Cortex of kidney (tissue), 1 donor: ENCODE measurements at places on chromosomes 12 and 14.

- DNase-seq, result no peak
These were observed 79.5 kb downstream of the ETV6 start for GRCh38 chr12:11729008-11729407.

DNA sequence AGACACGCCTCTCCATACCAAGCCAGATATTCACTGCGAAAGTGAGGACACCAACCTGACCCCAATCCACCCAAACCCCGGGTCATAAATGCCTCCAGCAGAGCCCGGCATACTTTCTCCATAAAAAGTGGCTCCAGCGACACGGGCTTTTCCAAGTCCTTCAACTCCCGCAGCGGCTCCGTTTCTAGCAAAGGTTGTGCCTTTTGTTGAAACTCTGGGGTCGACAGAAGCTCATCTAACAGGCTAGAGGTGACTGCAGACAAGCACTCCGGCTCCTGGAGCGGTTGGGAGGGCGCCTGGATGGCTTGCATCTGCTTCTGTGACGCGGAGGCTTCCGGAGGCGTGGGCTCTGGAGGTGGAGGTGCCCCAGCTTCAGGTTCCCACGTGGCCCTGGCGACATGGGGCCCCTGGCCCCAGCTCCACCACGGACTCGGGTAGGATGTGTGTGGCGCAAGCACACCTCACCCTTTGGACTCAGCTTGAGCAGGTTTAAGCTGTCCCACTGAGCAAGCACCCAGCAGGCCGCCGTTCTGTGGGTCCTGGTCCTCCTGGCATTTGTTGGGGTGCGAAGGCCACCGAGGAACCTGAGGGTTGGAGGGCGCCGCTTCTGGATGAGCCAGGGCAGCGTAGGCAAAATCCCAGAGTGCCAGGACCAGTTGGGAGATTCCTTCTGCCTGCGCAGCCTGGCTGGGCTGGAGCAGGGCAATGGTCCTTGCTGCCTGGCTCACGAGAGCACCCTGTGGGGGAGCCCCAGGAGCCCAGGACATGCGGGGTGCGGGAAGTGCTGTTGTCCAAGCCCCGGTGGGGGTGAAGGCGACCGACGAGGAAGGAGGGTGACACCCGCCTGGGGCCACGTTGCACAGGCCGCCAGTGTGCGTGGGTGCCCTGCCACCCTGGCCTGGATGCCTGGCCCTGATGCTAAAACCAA lies 186.3 kb downstream of the ALG10 start:
- no peak for DNase-seq

DNA sequence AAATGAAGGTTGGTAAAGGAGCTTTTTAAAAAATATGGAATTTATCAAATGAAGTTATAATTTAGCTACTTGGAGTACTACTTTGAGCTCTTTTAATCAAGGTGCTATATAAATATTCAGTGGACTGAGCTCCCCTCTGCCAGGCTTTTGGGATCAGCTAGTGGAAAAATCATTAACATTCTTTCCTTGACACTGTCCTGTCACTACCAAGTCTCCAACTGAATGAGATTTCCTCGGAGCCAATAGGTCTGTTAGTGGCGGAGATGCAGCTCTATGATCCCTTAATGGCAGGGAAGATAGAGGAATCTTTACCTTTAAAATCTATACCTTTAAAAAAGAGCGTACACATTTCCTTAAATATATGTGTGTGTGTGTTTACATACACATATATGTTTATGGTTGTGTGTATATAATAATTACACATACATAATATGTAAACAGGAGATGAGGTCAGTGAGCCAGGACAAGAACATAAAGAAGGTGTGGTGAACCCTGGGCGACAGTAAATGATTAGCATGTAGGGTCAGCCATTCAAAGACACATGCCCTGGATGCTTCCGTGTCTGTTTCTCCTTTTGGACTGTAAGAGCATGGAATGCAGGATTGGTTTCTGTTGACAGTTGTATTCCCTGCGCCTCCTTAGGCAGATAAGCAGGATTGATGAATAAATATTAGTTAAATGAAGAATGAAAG lies 47.7 kb upstream of the ATP2A2 start:
- no peak for DNase-seq

- DNase-seq, result no peak
These were observed 144.8 kb upstream of the NAV3 start for GRCh38 chr12:77685901-77686300.

- no peak for DNase-seq
These were observed 212.1 kb upstream of the ABCD2 start for GRCh38 chr12:39831587-39832315.

DNA sequence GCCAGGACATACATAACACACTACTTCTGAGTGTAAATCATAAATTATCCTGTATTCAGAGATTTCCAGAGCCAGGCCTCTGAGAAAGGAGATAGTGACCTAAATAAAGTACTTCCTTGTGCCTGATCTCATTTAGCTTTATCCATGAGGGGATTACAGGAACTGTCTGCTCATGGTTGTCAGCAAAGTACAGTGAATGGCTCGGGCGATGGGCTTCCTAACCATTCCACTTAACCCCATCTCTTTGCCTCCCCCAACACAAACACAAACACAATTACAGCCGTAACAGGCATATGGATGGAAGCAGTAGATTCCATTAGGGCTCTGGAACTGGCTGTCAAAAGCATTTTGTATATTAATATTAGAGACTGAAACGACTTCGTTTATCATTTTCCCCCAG lies 206.7 kb upstream of the CPNE8 start:
- no peak for DNase-seq

GRCh38 chr12:100733817-100734593 lies 60.6 kb upstream of the ANO4 start:
- no peak for DNase-seq

GRCh38 chr12:83145325-83145840 lies 458.7 kb downstream of the TMTC2 start:
- no peak for DNase-seq

GRCh38 chr12:72278894-72279293 lies 6.7 kb downstream of the TRHDE start:
- no peak for DNase-seq

DNA sequence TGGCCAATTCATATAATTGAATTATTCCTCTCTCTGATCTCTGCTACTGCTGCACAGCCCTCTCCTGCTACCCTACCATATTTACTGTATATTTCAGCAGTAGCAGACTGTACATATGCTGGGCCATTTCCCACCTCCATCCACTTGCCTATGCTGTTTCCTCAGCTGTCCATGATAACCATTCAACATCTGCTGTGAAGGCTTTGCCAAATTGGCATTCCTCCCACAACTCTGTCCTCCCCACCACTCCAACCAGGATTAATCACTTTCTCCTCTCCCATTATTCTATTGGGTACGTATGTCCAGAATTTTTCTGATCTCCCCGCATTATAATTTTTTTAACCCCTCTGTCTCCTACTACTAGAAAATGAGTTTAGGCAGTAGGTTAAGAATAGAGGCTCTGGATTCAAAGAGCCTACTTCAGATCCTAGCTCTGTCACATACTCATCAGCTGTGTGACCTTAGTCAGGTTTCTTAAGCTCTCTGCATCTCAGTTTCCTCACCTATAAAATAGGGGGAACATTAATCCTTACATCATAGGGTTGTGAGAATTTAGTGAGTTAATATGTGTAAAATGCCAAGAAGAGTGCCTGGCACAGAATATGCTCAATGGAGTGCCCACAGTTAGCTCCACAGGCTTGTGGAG lies 123.3 kb downstream of the KICS2 start:
- no peak for DNase-seq

DNA sequence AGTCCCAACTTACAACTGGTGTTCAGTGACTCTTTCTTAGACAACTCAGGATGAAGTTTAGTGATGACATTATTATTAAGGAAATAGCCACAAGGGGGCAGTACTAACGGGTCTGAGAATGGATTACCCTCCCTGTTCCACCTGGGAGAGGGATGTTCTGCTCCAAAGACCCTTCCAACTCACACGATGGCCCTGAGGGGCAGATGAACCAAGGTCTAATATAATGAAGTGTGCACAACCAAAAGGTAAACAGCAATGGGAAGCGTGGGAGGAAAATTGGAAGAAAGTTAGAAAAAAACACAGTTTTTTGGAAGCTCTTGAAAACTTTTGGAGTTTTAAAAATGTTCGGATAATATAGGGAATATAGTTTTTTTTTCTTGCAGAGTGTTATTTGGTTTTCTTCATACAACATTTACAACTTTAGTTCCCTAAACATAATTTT lies 24.0 kb downstream of the FGF6 start:
- no peak for DNase-seq

DNA sequence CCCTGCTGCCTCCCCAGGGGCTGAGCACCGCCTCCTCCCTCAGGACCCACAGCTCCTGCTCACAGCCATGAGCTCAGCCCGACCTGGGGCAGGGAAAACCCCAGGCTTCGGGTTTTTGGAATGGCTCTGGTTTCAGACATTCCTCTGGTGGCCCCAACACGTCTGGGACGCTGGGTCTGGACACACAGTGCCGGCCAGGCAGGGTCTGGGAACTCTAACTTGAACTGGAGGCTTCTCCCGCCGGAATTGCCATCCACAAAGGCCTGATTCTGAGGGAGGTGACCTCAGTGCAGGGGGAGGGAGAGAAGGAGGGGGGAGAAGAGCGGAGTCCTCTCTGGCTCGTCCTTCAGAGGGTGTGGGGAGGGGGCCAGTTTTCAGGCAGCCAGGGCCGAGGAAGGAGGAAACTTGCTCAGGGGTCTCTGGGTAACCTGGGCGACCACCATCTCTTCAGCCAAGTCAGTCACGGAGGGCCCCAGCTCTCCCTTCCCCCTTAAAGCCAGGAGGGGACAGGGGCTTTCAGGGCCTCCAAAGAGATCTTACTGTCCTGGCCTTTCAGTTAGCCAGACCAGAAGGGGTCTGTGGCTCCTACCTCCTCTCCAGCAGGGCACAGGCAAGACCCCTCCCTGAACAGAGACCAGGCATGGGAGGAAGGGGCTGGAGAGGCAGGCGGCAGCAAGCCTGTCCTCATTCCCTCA lies 19.4 kb downstream of the NCKAP5L start:
- DNase-seq, result no peak

- DNase-seq, result no peak
These were observed 1.6 kb downstream of the TMEM121 start for GRCh38 chr14:105527826-105528585.

GRCh38 chr14:34450542-34450915 lies 11.5 kb downstream of the SPTSSA start:
- no peak for DNase-seq

DNA sequence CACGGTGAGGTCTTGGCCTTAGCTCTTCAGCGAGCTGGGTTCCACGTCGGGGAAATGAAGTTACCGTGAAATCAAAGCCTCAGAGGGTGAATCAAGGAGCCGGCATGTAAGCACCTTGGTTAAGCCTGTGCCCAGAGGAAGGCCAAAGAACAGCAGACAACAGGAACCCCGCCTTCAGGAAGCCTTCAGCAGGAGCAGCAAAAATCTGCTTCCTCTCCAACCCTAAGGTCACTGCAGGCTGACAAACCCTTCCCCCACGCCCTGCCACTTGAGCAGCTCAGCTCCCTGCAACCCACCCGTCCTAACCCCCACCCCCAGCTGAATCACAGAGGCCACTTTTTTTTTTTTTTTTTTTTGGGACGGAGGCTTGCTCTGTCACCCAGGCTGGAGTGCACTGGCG lies 72.9 kb upstream of the LTA4H start:
- DNase-seq, result no peak

DNA sequence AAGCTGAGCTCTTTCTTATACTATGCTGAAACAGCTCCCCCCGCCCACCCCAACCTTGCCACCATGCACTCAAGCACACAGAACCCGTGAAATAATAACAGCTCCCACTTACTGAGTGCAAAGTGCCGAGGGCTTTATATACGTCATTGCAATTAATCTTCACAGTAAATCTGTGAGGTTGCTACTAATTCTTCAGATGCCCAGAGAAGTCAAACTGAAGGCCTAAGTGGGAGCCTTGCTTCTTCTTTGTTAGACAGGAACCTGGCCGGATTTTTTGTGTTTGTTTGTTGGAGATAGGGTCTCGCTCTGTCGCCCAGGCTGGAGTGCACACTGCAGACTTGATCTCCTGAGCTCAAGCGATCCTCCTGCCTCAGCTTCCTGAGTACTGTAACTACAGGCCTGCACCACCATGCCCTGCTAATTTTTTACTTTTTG lies 34.0 kb downstream of the VCPKMT start:
- no peak for DNase-seq

DNA sequence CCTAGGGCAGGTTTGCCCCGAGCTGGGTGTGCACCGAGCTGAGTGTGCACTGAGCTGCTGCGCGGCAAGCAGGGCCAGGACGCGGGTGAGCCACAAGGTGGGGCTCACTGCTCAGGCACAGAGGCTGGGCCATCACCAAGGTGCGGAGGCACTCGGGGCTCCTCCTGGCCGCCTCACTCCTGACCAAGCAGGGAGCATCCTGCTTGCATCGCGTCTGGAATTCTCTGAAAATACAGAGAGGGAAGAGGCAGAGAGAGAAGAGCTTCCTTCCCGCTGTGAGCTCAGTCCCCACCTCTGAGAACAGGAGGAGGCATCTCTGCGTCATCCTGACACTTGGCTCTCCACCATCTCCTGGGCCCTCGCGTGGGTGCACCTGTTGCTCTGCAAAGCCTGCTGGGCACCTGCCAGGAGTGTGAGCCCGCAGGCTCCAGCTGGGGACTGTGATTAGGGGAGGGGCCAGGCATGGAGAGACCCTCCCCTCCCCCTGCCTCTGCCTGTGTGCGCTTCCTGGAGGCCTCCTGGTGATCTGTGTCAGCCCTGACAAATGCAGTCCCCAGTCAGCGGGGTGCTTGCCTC lies 116.3 kb downstream of the GLT1D1 start:
- DNase-seq, result no peak

GRCh38 chr12:57759360-57759980 lies 4.6 kb downstream of the MARCHF9 start:
- DNase-seq, result no peak

DNA sequence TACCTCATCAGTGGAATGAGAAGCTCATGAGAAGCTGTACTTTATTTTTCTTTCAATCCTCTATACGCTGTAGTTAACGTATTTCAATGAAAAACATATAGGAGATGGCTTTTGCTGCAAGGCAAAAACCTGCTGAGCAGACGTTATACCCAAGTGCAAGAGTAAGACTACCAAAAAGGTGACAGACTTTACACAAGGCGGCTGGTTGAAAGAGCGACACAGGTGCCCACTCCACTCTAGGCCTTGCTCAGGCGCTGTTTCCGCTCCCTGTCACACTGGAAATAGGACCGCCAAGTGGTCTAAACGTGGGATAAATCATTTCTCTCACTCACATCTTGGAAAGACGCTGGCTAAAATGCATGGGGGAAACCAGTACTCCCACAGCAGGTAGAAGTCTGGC lies 54.5 kb downstream of the PPP2R5C start:
- DNase-seq, result no peak

DNA sequence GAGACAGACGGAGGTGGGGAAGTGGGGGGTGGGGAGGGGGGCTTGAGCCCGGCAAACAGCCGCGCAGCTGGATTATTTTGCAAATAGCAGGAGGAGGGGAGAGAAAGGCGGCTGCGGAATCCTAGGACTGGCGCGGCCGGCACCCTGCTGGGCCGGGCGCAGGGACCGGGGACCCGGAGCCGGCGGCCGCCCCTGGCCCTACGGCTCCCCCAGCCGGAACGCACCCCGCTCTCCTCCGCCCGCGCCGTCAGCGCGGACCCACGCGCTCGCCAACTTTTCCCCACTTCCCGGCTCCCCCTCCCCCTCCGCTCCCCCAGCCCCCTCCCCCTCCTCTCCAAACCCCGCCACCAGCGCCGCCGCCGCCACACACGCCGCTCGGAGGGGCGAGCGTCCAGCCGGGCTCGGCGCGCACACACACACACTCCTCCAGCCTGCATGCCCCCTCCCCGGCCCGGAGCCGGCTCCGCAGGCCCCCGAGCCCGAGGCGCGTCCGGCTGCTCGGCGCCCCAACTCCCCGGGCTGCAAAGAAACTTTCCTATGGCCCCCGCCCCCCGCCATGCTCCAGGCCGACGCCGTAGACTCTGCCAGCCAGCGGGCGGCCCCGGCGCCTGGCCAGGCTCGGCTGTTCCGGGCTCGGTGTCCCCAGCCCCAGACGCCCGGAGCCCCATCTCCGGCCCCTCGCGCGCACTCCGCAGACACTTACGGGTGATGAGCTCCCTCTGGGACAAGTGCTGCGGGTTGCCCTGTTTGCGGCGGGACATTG lies 1.4 kb downstream of the BCL11B start:
- DNase-seq, result no peak
